ENCODE measurements at places on chromosomes 12 and 14. TPM values are rescaled to one million over a fixed set of nuclear protein-coding genes. Genes with fewer than 3 reads are reported as not detected.

GRCh38 chr12:132618683-132619043 is at the start of gene P2RX2:
Gene P2RX2, plus strand, starts transcription at chr12:132618776. Its CDS starts 41 bp downstream, at chr12:132618817.
- no peak for DNase-seq

Gene ACRBP
- polyA plus RNA-seq, result 6.8 TPM

- DNase-seq, result no peak
These were observed 141.8 kb downstream of the GRIN2B start for GRCh38 chr12:13839365-13840336.

Gene ESRRB
- polyA plus RNA-seq, result 0.57 TPM

DNA sequence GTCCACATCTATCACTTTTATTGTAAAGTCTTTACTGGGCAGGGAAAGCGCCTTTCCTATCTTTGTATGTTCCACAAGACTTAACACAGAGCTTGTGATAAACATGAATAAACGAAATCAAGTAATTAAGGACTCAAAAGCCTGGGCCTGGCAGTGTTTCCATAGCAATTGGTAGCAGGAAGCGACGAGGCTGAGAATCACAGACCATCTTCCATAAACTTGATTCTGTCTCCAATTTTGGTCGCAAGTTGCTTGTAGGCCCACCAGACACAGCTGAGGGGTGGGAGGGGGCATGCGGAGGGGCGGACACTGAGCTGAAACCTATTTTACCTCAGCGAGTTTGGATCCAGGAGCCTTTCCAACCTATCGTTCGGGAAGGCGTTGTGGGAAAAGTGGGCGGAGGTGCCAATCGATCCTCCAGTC is 302 bp downstream of the CCDC38 start:
- DNase-seq, result peak; percentile 8

DNA sequence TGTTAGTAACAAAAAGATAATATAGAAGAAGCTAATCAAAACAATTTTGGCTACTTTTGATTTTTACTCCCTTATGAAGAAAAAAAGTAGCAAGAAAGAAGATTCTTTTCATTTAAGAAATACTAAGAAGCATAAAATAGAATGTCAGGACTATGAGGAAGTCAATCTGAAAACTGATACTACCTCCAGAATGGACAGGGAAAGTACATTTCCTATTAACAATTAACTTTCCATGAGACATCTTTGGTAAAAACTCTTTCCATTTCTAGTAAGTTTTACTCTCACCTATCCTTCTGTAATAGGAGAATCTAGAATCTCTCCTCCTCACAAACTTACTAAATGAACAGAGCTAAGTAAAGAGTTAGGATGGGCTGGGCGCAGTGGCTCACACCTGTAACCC is 51.3 kb upstream of the NPFF start:
- DNase-seq, result no peak

Measured in right lung (tissue), 10 donors.